ENCODE measurements at places on chromosomes 1 and 21. TPM values are rescaled to one million over a fixed set of nuclear protein-coding genes. Genes with fewer than 3 reads are reported as not detected.

- H3K27me3 ChIP-seq: no peaks in the 10 kb centered on the region
- H3K4me1 ChIP-seq: peaks cover 8% of the 10 kb centered on the region
- DNase-seq: no peak
- H3K27ac ChIP-seq: no peak overlapping the region
- no peak overlapping the region for H3K4me3 ChIP-seq
Measured at GRCh38 chr1:101344745-101345144, 107.9 kb downstream of the S1PR1 start.

DNA sequence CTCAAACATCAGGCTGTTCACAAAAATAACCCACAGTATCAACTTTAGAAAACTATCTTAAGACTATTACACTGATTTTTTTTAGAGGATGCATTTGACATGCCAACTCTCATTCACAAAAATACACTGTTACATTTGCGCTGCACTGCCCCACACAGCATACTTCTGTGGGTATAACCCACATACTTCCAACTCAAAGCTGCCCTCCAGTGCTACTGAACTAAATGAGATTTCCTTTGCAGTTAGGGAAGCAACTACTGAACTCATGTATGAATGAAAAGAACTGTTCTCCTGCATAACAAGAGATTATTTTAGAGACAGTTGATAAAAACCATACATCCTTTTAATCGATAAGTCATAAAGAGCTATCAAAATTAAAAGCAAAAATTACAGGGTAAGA is 25.8 kb upstream of the GADD45A start:
- no peak overlapping the region for H3K4me3 ChIP-seq
- no peaks in the 10 kb centered on the region for H3K27me3 ChIP-seq
- H3K4me1 ChIP-seq: no peaks in the 10 kb centered on the region
- no peak overlapping the region for H3K27ac ChIP-seq
- no peak for DNase-seq

- no peaks in the 10 kb centered on the region for H3K36me3 ChIP-seq
- H3K4me3 ChIP-seq: no peak overlapping the region
- DNase-seq: no peak
Measured at GRCh38 chr1:168734946-168735345, 5.9 kb upstream of the DPT start.

GRCh38 chr1:230839173-230839572 is 29.1 kb downstream of the C1orf198 start:
- H3K27ac ChIP-seq: no peak overlapping the region
- H3K36me3 ChIP-seq: no peaks in the 10 kb centered on the region
- no peak overlapping the region for H3K4me3 ChIP-seq
- H3K27me3 ChIP-seq: no peaks in the 10 kb centered on the region
- no peak for DNase-seq
- H3K4me1 ChIP-seq: no peaks in the 10 kb centered on the region

DNA sequence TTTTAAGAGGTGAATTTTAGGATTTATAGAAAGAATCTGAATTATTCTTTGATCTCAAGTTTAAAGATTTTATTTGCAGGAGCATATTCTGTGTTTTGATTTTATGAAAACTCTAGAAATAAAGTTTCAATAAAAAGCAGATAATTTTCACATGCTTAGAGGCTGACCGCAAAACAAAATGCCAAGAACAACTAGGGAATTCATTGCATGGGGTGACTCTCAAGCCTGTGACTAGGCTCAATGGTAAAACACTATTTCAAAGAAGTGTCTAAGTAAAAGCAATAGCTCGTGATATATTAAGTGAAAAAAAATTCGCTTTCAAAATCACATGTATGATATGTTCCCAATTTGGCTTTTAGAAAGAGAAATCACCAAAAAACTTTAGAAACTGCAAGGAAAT is 49.6 kb downstream of the RPL5 start:
- no peak for DNase-seq

DNA sequence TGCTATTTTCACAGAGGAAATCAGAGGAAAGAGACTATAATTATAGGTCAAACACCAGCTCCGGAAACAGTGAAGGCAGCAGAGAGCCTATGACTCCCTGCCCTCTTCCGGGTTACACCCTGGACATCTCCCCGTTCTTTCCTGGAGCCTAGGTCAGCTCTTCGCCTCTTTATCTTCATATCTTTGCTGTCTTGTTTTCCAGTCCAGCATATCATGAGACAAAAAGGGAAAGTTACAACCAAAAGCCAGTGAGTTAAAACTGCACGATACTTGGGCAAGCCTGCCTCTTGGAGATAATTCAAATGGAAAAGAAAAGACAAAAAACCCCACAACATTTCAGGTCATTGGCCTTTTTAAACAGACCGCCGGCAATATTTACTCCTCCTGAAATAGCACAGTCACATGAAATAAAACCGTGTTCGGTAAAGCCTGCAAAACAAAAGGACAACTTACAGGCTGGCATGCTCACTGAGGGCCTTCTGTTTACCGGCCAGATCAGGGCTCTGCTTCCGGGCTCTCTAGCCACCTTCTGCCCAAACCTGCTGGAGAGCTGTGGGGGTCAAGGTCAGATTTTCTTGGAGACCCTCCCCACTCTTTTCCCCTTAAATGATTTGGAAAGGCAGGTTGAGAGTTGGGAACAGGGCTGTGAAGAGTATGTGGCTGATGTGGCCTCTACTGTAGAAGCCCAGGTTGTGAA is 42.8 kb upstream of the PPP2R5A start:
- H3K36me3 ChIP-seq: no peaks in the 10 kb centered on the region
- H3K27me3 ChIP-seq: peaks cover 3% of the 10 kb centered on the region
- no peak overlapping the region for H3K4me3 ChIP-seq
- H3K4me1 ChIP-seq: no peaks in the 10 kb centered on the region
- DNase-seq: no peak

GRCh38 chr1:151718011-151718431 is 1.4 kb upstream of the CELF3 start:
- peaks cover 14% of the 10 kb centered on the region for H3K4me1 ChIP-seq
- H3K36me3 ChIP-seq: no peaks in the 10 kb centered on the region
- H3K4me3 ChIP-seq: no peak overlapping the region

The IQCC gene
- polyA plus RNA-seq: 3.0 TPM

- no peak for DNase-seq
- no peaks in the 10 kb centered on the region for H3K27me3 ChIP-seq
- H3K4me3 ChIP-seq: no peak overlapping the region
- no peaks in the 10 kb centered on the region for H3K4me1 ChIP-seq
- H3K36me3 ChIP-seq: no peaks in the 10 kb centered on the region
- no peak overlapping the region for H3K27ac ChIP-seq
Measured at GRCh38 chr1:248871837-248872401, 13.0 kb upstream of the ZNF692 start.

The SPRR2A gene
- polyA plus RNA-seq: not detected

DNA sequence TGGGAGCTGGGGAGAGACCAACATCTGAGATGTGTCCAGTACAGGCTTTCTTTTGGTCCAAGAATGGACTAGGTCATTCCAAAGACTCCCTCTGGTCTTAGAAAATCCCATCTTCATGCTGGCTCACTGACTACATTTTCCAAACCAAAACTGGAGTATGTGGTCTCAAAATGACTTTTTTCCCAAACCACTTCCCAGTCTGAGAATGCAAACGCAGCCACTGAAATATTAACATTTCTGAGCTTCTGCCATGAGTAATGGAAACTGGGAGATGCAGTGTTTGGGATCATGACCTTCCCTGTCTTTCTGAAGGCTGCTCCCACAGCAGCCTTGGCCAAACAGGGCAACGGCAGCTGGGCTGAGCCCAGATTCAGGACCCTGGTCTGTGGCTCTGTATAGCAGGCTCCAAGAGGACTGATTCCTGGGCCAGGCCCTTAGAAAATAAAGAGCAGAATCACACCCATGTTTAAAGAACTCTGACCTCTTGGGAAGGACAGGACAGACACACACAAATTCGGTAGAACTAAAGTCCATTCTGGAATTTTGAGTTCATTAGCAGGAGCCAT is 62.1 kb upstream of the CNTN2 start:
- no peak for DNase-seq
- H3K27ac ChIP-seq: no peak overlapping the region
- no peaks in the 10 kb centered on the region for H3K4me1 ChIP-seq
- no peaks in the 10 kb centered on the region for H3K36me3 ChIP-seq
- no peak overlapping the region for H3K4me3 ChIP-seq
- no peaks in the 10 kb centered on the region for H3K27me3 ChIP-seq

The FAM167B gene
- not detected for polyA plus RNA-seq

The NBPF15 gene
- polyA plus RNA-seq: 19.7 TPM

GRCh38 chr1:246607462-246607861 is 41.2 kb downstream of the CNST start:
- DNase-seq: no peak
- no peak overlapping the region for H3K27ac ChIP-seq
- H3K4me3 ChIP-seq: no peak overlapping the region
- H3K4me1 ChIP-seq: peaks cover 3% of the 10 kb centered on the region
- H3K36me3 ChIP-seq: no peaks in the 10 kb centered on the region

DNA sequence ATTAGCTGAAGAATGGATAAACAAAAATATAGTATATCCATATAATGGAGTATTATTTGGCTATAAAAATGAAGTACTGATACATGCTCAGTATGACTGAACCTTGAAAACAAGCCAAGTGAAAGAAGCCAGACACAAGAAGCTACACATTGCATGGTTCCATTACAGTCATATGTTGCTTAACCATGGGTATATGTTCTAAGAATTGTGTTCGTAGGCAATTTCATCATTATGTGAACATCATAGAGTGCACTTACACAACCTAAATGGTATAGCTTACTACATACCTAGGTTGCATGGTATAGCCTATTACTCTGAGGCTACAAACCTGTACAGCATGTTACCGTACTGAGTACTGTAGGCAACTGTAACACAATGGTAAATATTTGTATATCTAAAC is 28.6 kb upstream of the FCAMR start:
- H3K4me3 ChIP-seq: no peak overlapping the region
- H3K36me3 ChIP-seq: no peaks in the 10 kb centered on the region
- DNase-seq: no peak
- H3K4me1 ChIP-seq: no peaks in the 10 kb centered on the region
- H3K27ac ChIP-seq: no peak overlapping the region
- H3K27me3 ChIP-seq: no peaks in the 10 kb centered on the region

GRCh38 chr1:227335242-227336020 is 17.1 kb upstream of the CDC42BPA start:
- H3K36me3 ChIP-seq: no peaks in the 10 kb centered on the region
- H3K4me1 ChIP-seq: no peaks in the 10 kb centered on the region
- DNase-seq: no peak
- H3K27ac ChIP-seq: no peak overlapping the region

DNA sequence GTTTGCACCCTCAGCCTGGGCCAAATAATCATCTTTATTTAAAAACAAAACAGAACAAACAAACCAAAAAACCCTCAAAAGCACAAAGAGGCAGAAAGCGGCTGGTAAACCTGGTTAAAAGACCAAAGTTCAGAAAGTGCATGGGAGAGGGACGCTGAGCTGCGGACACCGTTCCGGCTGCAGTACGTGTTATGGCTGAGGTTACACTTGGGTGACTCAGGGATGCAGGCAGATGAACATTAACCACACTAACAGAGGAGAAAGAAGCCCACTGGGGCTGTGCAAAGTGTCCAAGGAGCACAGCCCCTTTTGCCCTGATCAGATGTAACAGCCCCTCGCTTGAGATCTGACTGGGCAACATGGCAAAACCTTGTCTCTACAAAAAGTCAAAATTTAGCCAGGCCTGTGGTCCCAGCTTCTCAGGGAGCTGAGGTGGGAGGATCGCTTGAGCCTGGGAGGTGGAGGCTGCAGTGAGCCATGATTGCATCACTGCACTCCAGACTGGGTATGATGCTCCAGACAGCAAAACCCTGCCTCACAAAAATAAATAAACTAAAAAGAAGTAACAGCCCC is 28.3 kb downstream of the GPR157 start:
- H3K36me3 ChIP-seq: no peaks in the 10 kb centered on the region
- DNase-seq: no peak
- no peak overlapping the region for H3K4me3 ChIP-seq
- H3K27ac ChIP-seq: no peak overlapping the region
